Spinal cord (tissue), 10 donors: ENCODE measurements at places on chromosomes 6 and 20.

DNA sequence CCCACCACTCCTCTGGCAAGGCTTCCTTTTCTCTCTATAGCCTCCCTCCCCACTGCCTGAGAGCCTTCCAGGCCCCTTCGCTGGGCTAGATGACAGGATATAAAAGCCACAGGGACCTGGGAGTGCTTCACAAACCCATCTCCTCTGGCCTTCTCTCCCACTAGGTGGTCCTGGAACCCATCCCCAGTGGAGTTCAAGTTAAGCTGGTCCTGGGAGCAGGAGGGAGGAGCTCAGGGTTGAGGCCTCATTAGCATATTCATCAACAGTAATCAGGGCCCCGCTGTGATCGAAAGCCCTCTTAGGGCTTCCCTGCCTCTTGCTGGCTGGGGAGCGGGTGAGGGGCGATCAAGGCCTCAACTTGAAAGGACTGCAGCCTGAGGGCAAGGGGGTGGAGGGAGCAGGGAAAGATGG lies 9.1 kb downstream of the EBF4 start:
- DNase-seq: no peak

- no peak for DNase-seq
These were observed 51.6 kb upstream of the RIN2 start for GRCh38 chr20:19706463-19706862.

DNA sequence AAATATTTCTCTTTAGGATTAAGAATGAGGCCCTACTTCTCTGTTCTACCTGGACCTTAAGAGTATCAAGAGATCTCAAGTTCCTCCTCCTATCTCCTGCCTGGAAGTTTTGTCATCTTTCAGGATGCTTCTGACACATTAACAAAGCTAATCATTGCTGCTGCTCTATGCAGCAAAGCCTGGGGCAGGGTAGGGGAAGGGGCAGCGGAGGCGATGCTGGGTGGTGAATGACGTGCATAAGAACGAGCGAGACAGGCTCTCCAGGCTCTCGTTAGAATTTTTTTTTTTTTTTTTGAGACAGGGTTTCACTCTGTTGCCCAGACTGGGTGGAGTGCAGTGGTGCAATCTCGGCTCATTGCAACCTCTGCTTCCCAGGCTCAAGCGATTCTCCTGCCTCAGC lies 31.2 kb downstream of the FERMT1 start:
- no peak for DNase-seq

DNA sequence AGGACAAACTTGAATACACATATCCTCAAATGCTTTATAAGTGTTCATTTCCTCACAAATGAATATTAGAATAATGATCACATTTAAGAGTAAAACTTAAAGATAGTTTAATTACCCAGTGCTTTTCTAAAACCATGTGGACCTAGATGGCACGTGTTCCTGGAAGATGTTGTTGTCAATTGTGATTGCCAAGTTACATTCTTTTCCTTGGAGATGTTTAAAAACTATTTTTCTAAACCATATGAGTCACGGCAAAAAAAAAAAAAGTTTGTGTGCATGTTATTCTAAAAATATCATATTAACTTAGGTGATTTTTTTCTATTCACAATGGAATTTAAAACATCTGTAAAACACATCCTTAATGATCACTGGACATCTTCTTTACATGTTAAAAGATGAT lies 51.1 kb downstream of the RCAN2 start:
- DNase-seq: no peak

GRCh38 chr6:108179741-108180140 lies 13.9 kb downstream of the NR2E1 start:
- DNase-seq: no peak

DNA sequence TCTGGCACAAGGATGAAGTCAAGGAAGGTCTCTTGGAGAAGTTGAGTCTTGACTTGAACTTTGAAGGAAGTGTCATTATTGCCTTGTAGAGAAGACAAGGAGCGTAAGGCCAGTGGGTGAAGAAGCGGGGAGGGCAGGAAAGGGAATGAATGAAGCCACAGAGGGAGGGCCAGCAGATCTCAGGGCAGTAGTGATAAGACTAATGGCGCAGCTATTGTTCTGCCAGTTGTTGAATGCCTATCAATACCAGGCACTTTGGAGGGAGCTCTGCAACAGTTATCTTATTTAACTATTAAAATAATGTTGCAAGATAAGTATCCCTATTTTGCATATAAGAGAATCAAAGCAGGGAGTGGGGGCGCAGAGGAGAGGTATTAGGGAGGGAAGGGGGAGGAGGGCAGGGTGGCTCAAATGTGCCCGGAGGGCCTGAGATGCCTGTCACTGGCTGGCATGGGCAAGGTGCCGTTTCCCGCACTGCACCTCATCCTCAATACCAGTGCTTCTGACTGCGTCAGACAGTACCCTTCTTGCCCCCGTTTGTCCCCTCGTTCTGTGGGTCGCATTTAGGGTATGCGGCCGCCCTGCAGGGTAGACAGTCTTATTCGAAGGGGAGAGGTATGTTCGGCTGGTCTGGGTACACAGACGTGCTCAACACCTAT lies 109.8 kb downstream of the ZDHHC14 start:
- DNase-seq: no peak
